ENCODE measurements at places on chromosomes 16 and 17.
A peak's percentile ranks its signal among the peaks of the same experiment; 100 is the strongest.

DNA sequence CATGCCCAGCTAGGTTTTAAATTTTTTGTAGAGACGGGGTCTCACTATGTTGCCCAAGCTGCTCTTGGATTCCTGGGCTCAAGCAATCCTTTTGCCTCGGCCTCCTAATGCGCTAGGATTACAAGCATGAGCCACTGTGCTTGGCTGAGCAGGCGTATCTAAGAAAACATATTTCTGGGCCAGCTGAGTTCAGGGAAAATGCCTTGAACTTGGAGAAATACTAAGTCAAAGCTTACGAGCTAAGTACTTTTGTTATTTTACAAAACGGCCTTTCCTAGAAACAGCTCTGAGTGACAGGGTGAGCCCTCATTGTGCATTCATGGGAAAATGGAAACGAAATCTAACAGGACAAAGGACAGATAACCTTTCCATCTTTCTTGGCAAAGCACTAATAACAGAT is 24.7 kb downstream of the DNAI2 start:
- no peak for DNase-seq

GRCh38 chr16:14015948-14016347 is 55.2 kb upstream of the MRTFB start:
- no peak for DNase-seq

- DNase-seq, result no peak
Measured at GRCh38 chr16:68368301-68368888, 57.6 kb downstream of the PRMT7 start.

DNA sequence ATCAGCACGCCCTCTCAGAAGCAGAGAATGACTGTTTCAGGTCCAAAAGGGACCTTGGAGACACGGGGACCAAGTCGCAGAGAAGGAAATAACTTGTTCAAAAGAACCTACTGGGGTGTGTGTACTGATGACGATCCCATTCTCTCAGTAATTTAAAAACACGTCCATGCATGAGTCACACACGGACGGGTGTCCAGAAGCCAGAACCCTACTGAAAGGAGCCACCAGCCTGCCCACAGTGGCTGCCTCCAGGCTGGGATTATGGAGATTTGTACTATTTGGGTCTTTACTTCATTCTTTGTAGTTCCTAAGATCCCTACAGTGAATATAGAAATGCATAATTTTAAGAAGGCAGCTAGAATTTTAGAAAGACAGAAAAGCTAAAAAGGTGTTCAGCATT is 27.8 kb downstream of the TMEM204 start:
- no peak for DNase-seq

DNA sequence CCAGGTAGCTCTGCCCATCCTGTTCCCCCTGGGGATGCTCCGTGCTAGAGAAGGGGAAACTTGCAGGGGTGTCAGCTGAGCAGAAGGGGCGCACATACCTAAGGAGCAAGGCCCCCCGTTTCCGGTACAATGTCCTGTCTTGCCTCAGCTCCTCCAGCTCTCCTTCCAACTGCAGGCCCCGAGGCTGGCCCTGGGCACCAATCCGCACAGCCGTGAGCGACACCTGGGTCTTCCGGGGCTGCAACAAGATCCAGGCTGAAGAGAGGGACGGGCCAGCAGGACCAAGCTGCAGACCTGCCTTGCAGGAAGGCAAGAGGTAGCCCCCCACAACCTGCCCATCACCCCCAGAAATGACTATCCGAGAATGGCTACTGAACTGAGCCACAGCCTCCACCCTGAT is 102.6 kb downstream of the RMI2 start:
- no peak for DNase-seq

DNA sequence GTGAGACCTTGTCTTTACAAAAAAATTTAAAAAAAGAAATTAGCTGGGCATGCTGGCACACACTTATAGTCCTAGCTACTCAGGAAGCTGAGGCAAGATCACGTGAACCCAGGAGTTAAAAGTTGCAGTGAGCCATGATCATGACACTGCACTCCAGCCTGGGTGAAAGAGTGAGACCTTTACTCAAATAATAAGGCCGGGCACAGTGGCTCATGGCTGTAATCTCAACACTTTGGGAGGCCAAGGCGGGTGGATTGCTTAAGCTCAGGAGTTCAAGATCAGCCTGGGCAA is 11.5 kb upstream of the RIPOR1 start:
- no peak for DNase-seq

GRCh38 chr17:35372846-35373533 is 431 bp downstream of the SLFN11 start:
- DNase-seq, result peak; percentile 25

DNA sequence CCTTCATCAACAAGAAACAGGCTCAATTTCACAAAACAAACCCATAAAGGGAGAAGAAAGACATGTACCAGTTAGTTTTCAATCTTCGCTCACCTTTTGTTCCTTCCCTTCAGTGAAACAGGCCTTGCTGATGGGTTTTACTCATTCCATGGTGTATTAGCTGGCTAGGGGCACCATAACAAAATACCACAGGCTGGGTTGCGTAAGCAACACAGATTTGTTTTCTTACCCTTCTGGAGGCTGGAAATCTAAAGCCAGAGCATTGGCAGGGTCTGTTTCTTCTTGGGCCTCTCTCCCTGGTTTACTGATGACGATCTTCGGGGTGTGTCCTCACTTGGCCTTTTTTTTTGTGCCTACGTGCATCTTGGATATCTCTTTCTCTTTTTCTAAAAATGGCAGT is 383.4 kb upstream of the RBFOX1 start:
- no peak for DNase-seq

DNA sequence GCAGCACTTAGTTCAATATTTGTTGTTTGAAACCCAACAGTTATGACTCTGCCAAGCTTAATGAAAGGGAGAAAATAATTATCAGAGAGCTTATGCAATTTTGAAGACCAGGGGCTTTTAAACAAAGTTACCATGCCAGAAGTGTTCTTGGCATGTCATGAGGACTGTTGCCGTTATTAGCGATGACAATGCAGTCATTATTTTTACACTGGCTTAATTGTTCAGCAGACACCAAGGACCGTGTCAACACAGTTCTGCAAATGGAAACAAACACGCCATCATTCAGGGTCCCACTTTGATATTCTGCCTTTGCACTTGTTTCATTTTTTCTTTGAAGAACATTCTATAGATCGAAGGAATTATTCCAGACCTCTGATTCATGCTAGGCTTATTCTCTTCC is 518.5 kb downstream of the CDH13 start:
- no peak for DNase-seq

DNA sequence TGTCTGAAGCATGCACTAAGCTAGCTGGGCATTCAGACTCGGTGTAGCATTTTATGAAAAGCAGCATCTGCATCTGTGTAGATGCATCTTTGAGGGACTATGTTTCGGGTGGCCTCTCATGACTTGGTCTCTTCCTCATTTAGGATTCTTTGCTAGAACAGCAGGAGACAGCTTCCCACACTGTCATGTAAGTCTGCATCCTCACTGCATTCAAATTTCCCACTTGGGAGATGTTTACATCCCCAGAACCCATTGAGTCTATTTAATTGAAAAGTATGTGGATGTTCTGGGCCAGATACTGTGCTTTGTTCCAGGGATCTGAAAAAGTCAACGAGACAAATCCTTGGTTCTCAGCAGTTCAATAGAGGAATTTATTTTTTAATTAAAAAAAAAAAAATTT is 198.6 kb upstream of the EEF2KMT start:
- no peak for DNase-seq

GRCh38 chr17:13099089-13099735 is 81.4 kb upstream of the ELAC2 start:
- DNase-seq, result no peak

- DNase-seq, result no peak
Measured at GRCh38 chr17:10698096-10698818, 863 bp downstream of the ADPRM start.

- DNase-seq, result no peak
Measured at GRCh38 chr16:27792486-27793248, 242.7 kb downstream of the KATNIP start.

DNA sequence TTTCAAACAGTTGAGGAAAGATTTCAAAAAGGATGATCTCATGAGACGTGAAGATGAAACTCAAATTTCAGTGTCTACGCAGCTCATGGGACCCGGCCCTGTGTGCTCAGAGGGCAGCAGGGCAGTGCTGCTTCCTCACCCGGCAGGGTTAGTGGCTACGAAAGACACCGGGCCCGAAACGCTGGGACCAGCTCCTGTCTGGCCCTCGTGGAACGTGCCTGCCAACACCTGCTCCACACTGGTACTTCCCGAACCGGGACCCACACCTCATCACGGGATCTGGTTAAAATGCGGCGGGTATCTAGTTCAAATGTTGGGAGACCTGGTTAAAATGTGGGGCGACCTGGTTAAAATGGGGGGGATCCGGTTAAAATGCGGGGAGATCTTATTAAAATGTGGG is 18.7 kb downstream of the DNASE1 start:
- no peak for DNase-seq

Measured in effector CD8-positive, alpha-beta T cell (primary cell).